Stimulated activated CD4-positive, alpha-beta T cell treated with anti-CD3 and anti-CD28 coated beads, Interleukin-15, amount 100 ng/mL, for 1 hour (primary cell): ENCODE measurements at places on chromosomes 2 and 18.

DNA sequence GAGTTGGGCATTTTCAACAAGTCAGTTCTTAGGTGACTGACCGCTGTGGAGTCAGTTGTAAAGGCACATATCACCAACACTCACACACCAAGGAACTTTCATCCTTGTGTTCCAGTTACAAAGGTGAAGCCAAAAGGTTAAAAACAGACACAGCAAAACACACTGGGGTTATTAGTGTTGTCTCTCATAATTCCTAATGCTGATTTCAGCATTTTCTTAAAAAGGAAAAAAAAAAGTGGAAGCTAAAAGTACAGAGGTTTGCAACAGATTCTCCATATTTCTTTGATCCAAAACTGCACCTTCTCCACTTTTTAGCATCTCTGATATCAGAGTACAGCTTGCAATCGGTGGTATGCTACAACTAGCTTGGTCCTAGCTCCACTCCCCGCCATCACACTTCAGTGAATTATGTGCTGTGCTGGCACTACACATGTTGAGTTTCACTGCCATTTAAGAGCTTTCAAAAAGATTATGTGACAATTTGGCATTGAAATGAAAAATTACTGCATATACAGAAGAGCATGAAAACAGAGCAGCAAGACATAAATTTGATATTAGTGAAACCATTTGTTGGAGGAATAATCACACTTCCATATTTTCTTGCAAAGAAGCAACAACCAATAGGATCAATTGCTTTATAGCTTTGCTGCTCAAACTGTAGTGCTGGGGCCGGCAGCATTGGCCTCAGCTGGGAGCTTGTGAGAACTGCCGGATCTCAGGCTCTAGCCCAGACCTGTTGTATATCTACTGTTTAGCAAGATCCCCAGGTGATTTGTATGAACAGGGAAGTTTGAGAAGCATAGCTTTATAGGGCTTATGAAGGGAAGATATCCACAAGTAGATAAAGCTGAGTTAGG is 62.3 kb upstream of the DAPL1 start:
- DNase-seq: no peak

DNA sequence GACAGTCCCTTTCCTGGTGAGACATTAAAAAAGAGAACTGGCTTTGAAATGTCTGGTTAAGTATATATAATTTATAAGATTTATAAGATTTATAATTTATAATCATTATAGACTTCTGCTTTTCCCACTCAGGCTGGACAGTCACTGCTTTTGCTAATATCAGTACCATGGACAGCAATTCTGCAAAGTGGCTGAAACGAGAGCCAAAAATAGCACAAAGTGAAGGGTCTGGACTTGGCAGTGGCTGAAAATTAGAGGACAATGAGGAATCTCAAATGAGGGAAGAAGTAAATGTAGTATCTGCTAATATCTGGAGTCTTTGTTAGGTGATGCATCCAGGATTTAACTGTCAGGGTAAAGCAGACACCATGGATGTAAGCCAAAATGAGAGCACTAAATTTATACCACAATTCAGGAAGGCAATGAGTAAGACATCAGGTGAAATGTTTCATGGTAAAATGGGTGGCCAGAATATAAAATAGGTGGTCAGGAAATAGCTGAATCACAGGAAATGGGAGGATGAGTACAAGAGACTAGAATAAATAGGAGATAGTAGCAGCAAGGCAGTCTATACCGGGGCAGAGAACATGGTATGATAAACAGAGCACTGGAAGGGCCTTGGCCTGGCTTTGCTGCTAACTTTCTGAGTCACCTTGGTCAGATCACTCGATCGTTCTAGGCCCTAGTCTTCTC is 39.6 kb upstream of the BOD1L2 start:
- DNase-seq: no peak

GRCh38 chr18:961644-962355 is 57.1 kb downstream of the ADCYAP1 start:
- DNase-seq: no peak

- DNase-seq: no peak
These were observed 558 bp upstream of the CEP192 start for GRCh38 chr18:12990641-12990966.
